ENCODE measurements at places on chromosomes 5 and 9. TPM values are rescaled to one million over a fixed set of nuclear protein-coding genes. Genes with fewer than 3 reads are reported as not detected.

The SPDL1 gene
- polyA plus RNA-seq = 6.6 TPM

The DIRAS2 gene
- polyA plus RNA-seq = not detected

The LRRTM2 gene
- polyA plus RNA-seq = not detected

The COL15A1 gene
- 0.07 TPM for polyA plus RNA-seq

The PCDHA9 gene
- not detected for polyA plus RNA-seq

The FGD3 gene
- 134 TPM for polyA plus RNA-seq

The FBXO4 gene
- polyA plus RNA-seq = 17.0 TPM

The SLC6A3 gene
- not detected for polyA plus RNA-seq

The CREBRF gene
- 61.0 TPM for polyA plus RNA-seq

The ANKRD33B gene
- polyA plus RNA-seq = 0.06 TPM

The LHFPL2 gene
- polyA plus RNA-seq = 0.20 TPM

The LCN9 gene
- polyA plus RNA-seq = not detected

The SLC36A3 gene
- not detected for polyA plus RNA-seq

The SV2C gene
- polyA plus RNA-seq = not detected

The PAPPA gene
- polyA plus RNA-seq = not detected
